ENCODE measurements at places on chromosomes 12 and 14.

- DNase-seq = no peak
These were observed 2.8 kb downstream of the GABARAPL1 start for GRCh38 chr12:10215436-10215835.

DNA sequence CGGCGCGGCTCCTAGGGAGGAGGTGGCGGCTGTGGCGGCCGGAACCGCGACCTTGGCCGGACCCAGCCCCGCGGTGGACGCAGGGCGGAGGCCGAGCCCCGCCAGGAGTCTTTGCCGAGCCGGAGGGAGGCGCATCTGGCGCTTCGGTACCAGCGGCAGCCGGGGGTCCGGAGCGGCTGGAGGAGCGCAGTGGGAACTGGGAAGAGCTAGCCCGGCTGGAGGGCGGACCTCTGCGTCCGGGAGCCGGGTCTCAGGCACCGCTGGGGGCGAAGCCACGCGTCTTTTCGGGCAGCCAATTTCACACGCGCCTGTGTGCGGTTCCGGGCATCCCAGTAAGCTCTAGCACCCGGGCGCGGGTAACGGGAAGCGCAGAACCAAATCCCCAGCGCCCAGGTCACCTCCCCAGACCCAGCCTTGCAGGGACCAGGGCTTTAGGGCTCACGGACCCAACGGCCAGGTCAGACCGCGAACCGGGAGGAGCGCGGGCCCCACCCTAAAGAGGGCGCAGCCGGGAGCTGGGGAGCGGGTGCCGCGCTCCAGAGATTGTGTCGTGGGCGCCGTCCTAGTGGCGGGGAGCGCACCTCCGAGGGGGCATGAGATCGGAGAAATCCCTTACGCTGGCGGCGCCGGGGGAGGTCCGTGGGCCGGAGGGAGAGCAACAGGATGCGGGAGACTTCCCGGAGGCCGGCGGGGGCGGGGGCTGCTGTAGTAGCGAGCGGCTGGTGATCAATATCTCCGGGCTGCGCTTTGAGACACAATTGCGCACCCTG, 89.4 kb downstream of the GALNT8 start:
- DNase-seq = no peak

DNA sequence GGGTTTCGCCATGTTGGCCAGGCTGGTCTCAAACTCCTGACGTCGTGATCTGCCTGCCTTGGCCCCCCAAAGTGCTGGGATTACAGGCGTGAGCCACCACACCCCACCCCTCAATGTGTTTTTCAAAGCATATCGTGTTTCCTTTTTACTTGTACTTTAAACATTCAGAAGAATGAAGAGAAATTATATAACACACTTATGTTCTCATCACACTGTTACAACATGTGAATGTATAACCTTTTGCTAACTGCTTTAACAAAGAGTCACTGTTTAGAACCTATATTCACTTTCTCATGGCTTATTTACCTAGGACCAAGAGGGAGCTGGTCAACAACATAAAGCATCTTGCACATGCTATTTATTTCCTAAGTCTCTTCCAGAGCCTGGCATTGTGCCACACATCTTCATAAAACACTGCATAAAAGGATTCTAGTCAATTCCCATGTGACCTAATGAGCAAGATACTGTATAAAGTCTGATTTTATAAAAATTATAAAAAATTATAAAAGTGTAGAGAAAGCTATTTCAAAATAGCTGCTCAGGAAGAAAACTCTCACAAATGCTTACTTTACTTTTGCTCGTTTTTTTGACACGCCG, 16.0 kb upstream of the ACTR6 start:
- DNase-seq = no peak

DNA sequence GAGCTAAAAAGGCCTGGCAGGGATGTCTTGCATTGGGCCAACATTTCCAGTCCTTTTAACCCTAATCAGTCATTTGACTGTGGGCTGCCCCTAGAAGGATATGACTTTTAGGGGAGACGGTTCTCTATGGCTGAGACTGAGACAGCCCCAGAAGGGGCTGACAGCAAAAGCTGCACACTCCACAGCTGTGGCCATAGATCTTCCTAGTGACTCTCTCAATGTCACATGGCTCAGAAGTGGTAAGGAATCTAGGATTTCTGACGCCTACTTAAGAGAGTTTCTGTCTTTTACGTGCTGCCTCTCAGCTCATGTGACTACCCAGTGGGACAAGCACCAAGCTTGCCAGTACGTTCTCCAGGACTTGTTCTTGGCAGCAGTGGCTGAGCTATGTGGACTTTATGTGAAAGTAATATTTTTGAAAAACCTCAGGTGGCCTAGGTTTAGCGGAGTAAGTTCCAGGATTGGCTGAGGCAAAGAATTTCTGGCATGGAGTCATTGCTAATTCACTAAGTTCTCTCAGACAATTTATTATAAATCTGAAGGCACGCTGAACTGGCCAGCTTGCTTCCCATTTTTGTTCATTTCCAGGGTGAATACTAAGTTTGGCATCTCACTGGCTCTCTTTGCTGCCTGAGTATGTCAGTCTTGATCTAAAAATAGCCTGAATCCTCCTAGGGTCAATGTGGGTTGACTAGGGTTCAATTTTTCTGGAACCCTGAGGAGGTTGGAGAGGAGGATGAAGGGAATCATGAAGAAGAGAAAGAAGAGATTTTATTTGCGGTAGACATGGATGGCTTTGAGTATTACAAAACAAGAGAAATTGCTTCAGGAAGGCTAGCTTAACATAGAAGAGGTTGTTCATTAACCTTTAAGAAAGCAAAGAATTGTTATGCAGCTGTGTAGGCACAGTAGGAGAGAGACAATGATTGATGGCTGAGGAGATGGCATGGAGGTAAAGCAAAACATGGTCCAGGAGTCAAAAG, 271.8 kb downstream of the AEBP2 start:
- DNase-seq = no peak

DNA sequence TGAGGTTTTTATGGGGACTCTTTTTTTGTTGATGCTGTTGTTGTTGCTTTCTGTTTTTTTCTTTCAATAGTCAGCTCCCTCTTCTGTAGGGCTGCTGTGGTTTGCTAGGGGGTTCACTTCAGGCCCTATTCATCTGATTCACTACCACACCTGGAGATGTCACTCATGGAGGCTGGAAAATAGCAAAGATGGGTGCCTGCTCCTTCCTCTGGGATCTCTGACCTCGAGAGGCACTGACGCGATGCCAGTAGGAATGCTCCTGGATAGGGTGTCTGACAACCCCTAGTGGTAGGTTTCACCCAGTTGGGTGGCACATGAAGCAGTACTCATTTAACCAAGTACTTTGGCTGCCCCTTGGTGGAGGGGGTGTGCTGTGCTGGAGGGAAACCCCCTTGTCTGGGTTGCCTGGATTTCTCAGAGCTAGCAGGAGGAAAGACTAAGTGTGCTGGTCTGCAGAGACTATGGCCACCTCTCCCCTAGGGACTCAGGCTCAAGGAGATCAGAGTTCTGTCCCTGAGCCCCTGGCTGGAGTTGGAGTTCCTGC, 745.5 kb downstream of the TMTC2 start:
- DNase-seq = no peak

DNA sequence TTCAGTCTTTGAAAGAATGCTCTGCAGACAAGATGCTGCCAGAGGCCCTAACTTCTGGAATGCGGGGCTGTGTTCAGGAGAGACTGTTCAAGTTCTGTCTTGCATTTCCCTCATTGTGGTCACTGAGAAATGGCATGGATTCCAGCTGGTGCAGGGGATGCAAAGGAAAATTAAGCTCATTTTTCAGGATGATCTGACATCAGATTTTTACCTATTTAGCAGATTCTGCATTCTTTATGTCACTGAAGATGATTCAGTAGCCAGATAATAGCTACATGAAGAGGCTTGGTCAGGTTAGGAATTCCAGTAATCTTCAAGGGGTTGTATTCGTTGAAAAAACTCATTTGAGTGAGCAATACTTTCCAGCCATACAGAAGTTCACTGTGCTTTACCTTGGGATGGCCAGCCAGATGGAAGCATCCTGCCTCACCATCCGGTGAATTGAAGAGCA, 16.1 kb upstream of the MFAP5 start:
- no peak for DNase-seq

DNA sequence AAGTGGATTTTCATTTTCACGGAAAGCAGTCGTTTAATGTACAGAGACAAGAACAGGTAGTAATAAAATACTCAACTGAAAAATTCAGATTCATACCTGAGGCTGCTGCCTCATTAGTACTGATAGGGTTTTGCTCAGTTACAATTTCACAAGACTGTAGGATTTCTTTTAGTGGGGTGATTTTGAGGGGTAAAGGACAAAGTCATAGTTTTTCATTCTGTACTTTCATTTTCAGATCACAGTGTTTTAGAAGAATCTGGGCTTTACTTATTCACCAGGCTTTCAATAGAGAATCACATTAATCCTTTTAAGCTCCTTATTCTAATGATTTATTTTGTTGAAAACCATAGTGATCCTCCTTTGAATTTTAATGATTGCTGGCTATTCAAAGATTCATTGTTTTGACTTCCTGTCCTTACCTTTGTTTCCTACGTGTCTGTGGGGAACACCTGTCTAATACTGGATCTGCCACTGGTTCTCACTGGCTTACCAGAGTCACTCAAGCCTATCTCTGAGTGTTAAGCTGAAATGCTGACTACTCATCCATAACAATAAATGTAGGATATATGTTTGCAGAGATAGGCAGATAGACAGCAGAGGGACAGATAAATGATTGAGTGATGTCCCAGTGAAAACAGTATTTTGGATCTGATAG, 243.8 kb upstream of the NPAS3 start:
- no peak for DNase-seq

DNA sequence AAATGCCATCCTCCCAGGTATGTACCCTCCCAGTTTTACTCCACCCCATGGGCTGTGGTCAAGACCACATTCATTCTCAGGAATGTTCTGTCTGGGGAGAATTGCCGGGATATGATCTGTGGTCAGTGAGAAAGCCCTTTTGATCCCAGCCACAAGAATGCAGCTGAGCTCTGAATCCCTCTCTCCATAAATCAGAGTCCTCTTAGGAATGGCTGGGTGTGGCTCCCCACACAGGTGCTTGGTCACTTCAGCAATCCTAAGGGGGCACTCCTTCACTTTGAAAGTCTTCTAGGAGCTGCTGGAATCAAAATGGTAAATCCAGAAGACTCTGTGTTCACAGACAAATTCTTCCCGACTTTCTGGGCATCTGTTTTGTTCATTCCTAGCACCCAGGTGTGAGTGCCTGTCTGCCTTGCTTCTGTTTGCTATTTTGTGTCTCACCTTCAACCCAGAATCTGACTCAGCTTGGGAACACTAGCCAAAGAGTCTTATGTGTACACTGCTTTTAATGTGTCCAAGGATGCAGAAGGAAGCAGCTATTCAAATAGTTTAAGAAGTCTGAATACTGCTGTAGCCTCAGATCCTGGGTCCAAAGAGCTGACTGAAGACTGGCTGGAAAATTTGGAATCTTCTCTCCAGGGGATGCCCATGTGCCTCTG, 144.6 kb upstream of the CDKN3 start:
- no peak for DNase-seq

- no peak for DNase-seq
These were observed 161.6 kb downstream of the PIK3C2G start for GRCh38 chr12:18422871-18423270.

DNA sequence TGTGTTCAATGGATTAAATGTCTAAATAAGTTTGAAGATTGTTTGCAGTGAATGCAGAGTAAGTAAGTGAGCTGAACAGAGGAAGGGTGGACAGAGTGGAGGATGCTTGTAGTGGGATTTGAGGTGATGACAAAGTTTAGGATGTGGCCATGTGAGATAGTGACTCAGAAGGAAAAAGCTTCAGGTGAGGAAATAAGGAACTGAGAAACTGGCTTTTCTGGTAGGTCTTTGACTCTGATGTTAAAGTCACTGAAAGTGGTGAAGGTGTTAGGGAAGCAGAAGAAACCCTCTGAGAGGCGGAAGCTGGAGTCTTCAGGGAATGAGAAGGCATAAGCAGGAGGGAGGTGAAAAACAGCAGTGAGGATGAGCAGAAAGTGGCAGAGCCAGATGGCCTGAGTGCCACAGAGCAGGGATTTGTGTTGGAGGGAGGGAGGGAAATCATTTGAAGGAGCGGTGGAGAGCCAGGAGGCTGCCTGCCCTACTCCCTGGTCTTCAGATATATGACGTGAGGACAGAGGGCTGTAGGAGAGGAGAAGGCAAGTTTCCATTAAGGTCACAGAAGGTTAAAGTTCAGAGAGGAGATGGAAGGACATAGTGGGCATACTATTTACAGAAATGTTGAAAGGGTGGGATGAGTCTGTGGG, 24.8 kb downstream of the RGS6 start:
- DNase-seq = no peak

DNA sequence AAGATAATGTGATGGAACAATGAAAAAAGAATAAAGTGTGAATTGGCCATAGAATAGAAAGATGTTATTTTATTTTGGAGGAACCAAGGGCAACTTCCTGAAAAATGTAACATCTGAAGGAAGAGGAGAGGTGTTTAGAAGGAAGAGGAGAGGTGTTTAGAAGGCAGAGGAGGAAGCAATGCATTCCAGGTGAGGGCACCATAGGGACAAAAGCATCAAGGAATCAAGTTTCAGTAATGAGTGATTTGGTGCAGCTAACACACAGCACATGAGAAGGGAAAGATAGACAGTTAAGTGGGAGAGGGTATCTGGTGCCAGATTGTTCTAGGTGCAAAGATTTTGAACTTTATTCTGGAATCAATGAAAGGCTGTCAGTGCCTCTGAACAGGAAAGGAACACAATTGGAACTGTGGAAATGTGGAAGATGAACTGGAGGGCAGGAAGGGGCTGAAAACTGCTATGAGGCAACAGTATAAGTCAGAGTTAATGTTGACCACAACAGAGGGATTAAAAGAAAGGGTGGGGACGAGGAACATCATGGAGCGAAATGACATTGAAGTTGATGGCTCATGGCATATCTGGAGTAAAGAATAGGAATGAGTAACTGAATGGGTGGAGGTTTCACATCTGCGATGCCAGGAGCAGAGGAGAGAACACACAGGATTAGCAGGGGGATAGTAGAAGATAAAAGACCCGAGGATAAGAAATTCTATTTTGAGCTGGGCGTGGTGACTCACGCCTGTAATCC, 326.6 kb downstream of the LRIG3 start:
- no peak for DNase-seq

GRCh38 chr14:79356040-79356439, 855.3 kb downstream of the DIO2 start:
- DNase-seq = no peak

GRCh38 chr12:6185961-6186827, 14.0 kb upstream of the CD9 start:
- no peak for DNase-seq

DNA sequence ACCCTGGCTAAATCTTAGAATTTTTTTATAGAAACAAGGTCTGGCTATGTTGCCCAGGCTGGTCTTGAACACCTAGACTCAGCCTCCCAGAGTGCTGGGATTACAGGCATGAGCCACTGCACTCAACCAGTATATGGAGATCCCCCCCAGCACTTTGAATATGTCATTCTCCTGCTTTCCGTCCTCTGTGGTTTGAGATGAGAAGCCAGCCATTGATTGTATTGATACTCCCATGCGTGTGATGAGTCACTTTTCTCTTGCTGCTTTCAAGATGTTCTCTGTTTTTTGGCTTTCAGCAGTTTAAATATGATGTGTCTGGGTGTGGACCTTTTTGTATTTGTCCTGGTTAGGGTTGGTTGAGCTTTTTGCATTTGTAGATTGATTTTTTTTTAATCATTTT, 75.2 kb upstream of the DNM1L start:
- DNase-seq = no peak
